ENCODE measurements at places on chromosomes 6 and 20.

GRCh38 chr6:107627969-107628368 lies 138.1 kb downstream of the SOBP start:
- DNase-seq, result no peak

DNA sequence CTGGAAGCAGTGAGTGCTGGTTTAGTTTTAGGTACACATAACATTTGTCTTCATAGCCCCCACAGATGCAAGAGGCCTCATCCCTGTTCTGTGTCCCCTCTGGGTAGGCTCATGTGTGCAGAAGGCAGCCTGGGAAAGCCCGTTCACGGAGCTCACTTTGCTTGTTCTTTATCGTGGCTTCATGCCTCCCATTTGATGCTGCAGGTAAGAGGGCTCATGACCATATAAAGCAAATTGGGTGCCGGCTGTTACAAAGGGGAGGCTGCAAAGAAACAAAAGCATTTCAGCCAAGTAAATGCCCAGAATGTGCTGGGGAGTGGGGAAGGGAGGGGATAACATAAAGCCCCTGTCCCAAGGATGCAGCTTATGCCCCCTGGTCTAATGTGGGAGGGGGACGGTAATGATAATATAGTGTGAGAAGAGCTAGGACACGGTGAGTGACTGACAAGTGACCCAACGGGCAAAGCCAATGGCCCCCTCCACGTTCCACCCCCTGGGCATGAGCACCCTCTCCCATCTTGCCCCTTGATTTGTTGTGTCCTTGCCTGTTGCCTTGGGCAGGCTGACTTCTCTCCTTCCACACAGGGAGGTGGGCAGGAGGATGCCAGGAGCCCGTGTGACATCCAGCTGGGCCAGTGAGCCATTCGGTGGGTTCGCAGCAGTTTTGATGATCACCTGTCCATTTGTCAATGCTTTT lies 138.0 kb downstream of the FOXO3 start:
- DNase-seq, result no peak

DNA sequence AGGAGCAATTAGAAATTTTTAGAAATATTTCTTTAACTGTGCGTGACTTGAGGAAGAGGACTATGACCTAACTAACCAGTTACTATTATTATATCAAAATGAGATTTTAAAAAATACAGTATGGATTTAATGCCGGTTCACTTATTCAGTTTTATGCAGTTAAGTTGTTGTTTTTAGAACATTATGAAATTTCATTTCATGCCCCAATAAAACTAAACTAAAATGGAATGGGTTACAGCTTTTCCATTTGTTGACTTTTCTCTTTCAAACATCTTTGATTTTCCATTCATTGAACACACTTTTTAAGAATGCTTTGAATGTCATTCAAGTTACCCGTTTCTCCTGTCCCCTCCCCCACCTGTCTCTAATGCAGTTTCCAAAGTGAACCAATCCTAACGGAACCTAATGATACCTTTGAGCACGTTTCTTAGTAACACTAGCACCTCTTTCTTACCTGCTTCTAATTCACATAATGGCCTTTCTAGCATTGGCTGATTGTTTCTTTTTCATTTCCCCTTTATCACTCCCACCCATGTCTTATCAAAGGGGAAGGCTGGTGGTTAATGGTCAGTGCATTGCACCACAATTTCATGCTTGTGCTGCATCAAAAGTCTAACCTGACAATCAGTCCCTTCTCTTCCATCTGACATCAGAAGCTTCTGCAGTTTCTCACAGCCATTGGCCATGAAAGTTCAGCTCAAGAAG lies 262.2 kb upstream of the TAB2 start:
- DNase-seq, result no peak

DNA sequence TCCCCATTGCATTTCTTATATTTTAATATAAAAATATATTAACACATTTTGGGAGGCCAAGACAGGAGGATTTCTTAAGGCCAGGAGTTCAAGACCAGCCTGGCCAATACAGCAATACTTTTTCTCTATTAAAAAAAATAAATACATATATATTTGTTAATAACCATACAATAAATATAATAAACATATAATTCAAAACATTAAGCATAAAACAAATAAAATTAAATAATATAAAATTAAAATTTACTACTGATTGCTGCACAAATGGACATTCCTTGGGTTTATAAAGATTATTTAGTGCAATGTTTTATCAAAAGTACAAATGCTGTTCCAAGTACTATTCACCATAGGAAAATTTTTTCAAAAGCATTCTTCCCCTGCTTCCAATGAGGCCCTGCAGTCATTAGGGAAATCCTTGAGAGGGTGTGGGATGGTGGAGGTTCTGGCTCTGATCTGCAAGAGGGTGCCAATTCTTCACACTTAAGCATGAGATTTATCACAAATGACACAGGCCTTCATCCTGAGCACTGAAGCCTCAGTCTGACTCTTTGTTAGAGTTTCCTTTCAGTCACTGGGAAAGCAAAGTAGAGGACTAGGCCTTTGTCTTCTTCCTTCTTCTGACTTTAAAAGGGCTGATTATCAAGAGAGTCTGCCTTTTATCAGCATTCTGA lies 596.7 kb downstream of the EPM2A start:
- DNase-seq, result no peak

GRCh38 chr20:35467339-35468224 lies 12.2 kb downstream of the CEP250 start:
- no peak for DNase-seq

GRCh38 chr6:33668914-33669313 lies 42.6 kb downstream of the UQCC2 start:
- DNase-seq, result no peak

DNA sequence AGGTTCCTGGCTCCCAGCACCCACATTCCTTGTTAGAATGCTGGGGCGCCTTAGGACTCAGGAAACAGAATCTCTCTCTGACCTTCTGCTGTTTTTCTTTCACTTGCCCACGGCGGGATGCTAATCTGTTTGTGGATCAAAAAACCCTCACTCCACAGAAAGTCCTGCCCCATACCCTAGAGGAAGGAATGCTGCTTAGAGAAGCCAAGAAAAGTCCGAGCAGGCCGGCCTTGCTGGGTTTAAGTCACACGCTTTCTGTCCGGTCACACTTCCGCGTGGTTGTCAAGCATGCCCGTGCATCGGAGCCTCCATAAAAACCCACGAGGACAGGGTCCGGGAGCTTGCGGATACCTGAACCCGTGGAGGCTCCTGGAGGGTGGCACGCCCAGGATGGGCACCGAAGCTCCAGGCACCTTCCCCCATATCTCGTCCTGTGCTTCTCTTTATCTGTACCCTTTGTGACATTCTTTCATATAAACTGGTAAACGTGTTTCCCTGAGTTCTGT lies 223.1 kb downstream of the NRN1 start:
- DNase-seq, result no peak

DNA sequence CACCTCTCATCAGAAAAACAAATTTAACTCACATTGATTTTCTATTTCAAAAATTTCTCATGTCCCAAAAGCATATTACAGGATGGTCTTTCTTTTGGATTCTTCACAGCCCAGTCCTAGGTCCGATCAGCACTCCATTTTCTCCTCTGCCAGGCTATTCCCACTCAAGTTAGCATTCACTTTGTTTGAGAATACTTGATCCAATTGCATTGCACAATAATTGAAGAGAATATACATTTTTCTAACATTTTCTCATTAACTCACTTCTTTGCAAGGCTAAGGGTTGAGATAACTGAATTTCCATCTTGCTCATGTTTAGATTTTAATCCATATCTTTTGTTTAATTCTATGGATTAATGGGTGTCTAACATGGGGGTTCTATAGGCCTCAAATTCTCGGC lies 716.1 kb downstream of the QKI start:
- no peak for DNase-seq

DNA sequence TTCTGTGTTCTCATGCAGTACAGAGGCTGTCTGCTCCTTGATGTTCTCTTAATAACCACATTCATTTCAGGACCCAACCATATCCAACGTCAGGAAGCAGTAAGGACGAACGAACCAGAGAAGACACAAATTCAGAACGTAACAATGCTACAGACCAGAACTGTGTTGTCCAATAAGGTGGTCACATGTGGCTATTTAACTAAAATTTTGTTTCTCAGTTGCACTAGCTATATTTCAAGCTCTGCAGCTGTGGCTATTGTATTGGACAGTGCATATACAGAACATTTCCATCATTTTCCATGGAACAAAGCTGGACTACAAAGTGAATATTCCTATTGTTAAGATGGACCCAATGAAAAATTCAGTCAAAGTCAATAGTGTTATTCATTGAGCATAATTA lies 27.0 kb downstream of the MAP7 start:
- DNase-seq, result no peak

DNA sequence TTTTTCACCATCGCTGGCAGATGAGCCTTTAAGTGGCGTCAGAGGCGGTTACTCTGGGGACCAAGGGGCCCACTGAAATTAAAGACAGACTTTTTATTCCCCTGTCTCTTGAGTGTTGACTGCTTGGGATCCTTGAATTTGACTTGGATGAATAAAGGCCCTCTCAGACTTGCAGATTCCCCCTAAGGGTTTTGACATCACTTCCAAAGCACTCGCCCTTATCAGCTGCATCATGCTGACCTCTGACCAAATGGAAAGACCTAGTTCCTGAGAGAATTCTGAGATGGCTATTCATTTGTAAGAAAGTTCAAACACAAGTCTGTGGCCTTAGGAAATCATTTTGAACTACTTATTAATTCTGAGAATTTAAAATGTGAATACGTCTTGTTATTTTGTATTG lies 13.5 kb upstream of the MOXD1 start:
- DNase-seq, result no peak

DNA sequence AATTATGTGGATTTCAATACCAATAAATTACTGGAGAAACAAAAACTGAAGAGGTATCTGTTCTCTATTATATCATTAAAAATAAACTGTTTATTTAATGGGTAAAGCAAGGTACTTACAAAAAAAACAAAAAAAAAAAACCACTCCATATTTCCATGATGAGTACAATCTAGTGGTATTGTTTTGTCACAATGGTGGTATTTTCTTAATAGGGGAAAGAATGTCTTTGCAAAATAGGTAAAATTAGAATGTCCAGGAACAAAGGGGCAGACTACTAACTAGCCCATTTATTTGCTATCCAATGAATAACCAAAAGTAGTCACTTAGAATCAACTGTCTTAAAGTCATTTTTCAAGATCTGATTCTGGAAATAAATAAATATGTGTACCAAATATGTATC lies 92.0 kb downstream of the ARHGAP18 start:
- no peak for DNase-seq

GRCh38 chr20:57391439-57392301 lies 474 bp downstream of the RBM38 start:
- DNase-seq, result no peak

DNA sequence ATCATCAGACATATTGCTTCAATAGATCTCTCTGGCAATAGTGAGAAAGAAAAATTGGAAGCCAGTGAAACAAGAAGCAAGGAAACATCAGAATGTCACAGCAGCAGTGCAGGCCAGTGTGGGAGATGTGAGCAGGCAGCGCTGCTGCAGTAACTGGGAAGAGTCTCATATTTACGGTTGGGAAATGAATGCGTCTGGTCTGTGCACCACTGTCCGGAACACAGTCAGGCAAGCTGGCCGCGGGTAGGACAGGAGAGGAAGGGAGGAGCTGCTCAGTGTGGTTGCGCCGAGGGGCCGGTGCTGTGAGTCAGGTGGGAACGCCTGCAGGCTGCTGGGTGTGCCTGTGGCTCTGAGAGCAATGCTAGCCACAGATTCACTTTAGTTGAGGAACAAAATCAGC lies 6.4 kb upstream of the PSMG4 start:
- no peak for DNase-seq

DNA sequence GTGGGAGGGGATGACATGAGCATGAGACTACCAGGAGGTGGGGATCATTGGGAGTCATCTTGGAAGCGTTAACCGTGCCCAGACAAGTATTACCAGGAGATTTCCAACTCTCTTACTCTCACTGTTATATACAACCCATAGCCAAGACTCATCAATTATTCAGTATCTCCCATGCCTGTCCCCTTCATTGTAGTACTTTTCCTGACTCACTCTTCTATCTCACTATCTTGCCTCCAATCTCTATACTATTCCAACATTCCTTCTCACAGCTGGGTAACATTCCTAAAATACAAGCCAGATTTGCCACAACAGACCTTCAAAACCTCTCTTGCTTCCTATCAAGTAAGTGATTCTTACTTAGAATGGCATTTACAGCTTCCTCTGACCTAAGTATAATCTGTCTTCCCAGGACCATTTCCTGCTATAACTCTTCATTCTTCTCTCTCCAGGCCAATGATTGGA lies 226.3 kb upstream of the SMLR1 start:
- DNase-seq, result no peak

DNA sequence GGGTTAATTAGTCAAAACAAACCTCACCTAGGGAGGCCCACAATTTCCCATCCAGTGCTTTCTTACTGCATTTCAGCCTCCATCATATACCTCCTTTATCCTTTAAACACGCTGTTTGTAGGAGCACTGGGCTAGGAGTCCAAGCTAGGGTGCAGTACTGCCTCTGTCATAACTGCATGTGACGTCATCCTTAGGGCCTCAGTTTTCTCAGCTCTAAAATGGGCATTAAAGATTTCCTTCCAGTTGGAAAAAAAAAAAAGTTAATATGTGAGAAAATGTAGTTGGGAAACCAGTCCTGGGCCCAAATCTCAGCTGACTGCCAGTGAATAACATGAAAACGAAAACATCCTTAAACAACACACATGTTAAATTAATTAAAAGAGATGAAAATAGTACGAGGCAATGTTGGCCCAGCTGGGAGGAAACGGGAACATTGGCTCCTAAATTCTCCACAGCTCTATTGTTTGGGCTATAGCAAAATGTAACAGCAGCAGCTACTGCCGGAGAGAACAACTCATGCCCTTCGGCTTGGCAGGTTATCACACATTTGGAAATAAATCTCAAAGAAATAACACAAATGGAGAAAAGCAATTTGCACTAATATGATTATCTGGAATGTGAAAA lies 79.9 kb upstream of the CCDC167 start:
- DNase-seq, result no peak

DNA sequence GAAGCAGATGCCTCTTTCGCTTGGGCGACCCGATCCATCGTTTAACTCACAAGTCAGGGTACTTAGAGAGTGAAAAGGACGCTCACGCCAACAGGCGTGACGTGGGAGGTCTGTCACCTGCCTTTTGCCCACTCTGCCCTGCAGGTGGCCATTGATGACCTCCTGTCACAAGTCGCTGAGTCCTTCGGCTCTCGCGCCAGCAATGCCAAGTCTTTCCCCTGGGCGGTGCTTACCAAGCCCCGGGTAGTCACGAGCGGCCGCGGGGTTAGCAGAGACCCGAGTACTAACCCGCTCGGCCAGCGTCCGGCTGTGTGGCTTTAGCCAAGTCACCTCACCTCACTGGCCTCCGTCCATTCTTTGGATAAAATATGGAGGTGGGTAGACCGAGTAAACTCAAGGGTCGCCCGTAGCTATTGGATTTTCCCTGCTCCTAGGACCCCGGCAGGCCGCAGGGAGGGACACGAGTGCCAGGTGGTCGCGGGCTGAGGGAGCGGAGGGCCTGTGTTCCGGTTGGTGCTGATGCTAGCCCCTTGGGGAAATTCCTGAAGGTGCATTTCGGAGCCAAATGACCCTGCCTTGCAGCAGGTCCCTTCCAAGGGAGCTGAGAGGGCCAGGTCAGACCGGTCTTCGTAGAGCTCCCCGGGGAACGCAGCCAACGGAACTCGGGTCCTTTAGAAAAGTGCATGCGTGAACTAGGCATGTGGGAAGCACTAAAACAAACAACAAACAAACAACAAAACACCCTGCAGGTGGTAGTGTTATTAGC lies 668 bp downstream of the PKIB start:
- DNase-seq, result no peak

Measured in forelimb muscle (tissue), 1 donor.